NCI-H1417 treated with DMSO at 0.1 percent for 48 hours (cell line): ENCODE measurements at places on chromosomes 13 and 19.

DNA sequence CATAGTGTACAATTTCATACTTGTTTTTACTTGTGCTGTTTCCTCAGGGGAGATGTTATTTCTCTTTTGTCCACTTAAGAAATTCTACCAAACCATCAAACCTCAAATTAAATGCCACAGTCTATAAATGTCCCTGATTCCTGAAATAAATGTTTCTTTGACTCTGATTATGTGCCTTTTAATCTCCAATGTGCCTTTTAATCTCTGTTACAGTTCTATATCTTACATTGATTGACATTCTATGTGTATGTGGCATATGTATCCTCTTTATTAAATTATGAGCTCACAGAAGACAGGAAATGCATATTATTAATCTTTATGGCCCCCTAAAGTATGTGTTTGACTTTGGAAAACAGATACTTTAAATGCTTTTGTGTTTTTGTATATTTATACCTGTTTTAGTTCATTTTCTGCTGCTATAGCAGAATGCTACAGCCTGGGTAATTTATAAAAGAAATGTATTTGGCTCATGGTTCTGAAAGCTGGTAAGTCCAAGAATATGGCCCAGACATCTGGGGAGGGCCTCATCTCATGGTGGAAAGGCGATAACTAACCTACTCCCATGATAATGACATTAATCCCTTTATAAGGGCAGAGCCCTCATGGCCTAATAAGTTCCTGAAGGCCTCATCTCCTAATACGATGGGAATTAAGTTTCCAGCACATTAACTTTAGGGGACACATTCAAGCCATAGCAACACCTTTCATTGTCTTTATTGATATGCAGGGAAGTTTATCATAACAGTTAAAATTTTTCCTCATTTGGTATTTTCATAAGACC is 403.9 kb downstream of the LIG4 start:
- DNase-seq, result peak; percentile 40

DNA sequence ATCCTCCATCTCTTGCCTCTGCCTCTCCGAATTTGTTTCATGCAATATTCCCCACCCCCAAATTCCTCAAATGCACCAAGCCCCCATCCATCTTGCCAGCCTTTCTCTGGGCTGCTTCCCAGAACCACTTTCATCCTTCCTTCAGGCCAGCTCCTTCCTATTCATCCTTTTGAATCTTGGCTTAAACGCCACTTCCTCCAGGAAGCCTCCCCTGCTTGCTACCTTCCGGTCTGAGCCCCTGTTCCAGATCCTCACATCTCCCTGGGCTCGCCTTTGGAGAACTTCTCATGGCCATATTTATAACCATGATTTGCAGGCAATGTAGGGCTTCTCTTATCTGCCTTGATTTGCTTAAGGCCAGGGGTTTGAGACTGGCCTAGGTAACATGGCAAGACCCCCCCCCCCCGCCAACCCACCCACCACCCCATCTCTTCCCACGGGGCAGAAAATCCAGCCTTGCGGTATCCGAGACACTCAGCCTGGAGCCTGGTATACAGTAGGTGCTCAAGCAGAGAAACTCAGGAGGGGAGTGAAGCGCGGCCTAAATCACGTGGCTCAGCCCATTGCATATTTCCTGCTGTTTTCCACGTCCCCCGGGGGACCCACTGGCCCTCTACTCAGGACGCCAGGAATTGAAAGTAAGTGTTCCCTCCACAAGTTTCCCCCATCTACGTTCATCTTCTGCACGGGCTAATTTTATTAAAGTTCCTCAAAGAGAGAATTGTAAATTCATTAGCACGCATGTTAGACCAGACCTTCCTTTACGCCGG is 151.9 kb downstream of the PTPRS start:
- no peak for DNase-seq

DNA sequence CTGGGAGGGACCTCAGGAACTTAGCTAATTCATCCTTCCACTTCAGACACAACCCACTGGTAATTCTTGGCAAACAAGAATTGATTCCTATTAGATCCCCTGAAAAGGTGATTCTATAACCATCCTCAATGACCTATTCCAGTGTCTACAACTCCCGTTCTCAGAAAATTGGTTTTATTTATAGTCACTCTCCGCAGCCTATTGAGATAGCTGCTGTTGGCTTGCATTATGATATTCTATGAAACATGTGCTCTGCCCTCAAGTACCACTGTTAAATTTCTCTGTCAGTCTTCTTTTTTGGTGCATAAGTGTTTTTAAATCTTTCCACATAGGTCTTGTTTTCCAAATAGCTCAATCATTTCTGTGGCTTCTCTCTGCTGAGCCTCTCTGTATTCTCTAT is 75.0 kb downstream of the CDADC1 start:
- no peak for DNase-seq

GRCh38 chr13:72990953-72991352 is 67.9 kb upstream of the KLF5 start:
- no peak for DNase-seq
